Substantia nigra (tissue), 51 donors: ENCODE measurements at places on chromosomes 16 and 17.

DNA sequence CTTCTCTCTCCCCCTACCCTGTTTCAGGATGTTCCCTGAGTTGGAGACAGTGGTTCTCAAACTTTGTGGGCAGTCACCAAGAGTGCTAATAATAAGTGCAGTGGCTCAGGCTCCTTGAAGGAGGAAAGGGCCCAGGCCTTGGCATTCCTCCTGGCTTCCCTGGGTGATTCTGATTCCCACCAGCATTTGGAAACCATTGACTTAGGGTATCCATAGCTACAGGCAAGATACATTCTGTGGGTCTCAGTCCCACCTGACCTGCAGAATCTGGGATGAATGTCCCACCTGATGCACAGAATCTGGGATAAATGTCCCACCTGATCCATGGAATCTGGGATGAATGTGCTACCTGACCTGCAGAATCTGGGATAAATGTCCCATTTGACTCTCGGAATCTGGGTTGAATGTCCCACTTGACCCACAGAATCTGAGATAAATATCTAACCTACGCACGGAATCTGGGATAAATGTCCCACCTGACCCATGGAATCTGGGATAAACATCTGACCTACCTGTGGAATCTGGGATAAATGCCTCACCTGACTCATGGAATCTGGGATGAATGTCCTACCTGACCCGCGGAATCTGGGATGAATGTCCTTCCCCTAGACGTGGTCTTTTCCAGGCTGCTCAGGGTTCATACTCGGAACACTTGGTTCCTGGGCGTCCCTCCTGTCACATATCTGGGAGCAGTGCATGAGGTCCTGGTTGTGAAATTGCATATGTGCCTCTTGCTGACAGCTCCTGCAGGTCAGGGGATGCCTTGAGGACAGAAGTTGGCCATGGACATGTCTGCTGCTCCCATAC, 136.7 kb upstream of the HS3ST2 start:
- no peak for DNase-seq

GRCh38 chr16:5581908-5582307, 484.3 kb upstream of the EEF2KMT start:
- no peak for DNase-seq

GRCh38 chr16:23016368-23016767, 132.9 kb downstream of the USP31 start:
- DNase-seq: no peak

- peak; percentile 66 for DNase-seq
Measured at GRCh38 chr17:78324391-78325075, 35.3 kb downstream of the SOCS3 start.

GRCh38 chr17:17493249-17493985, 2.8 kb downstream of the RASD1 start:
- no peak for DNase-seq

DNA sequence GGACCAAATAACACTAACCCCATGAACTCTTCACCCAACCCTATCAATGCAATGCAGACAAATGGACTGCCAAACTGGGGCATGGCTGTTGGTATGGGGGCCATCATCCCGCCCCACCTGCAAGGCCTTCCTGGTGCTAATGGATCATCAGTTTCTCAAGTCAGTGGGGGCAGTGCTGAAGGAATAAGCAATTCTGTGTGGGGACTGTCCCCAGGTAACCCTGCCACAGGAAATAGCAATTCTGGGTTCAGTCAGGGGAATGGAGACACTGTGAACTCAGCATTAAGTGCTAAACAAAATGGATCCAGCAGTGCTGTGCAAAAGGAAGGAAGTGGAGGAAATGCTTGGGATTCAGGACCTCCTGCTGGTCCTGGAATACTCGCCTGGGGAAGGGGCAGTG, 78.9 kb downstream of the TMC6 start:
- DNase-seq: no peak
